ENCODE measurements at places on chromosomes 7 and 10.

GRCh38 chr7:101234636-101235035 is 3.0 kb downstream of the CLDN15 start:
- no peak for DNase-seq

DNA sequence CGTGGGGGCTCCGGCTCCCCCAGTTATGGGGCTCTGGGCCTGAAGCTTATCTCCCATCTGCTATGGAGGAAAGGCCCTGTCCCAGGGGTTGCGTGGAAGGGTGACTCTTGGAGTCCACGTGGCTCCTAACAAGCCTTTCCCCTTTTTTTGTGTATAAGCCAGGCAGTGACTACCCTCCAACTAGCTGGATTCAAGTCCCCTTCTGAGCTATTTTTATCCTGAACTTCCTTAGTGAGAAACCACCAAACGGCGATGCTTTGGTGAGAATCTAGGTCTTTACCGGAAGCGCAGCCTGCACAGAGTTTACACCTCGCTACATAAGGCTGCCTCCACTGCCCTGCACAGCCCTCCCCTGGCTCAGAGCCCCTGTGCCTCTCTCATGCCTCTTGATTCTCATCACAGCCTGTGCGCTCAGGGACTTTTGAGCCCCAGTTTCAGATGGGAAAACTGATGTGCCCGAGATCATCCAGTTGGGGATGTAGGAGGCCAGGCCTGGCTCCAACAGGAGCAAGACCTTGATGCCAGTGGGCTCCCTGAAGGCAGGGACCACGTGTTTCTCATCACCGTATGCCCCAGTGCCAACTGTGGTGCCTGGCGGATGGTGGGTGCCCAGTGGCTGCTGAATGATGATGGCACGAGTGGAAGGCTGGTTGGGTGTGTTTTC is 102.3 kb upstream of the PPIF start:
- peak; percentile 52 for DNase-seq

DNA sequence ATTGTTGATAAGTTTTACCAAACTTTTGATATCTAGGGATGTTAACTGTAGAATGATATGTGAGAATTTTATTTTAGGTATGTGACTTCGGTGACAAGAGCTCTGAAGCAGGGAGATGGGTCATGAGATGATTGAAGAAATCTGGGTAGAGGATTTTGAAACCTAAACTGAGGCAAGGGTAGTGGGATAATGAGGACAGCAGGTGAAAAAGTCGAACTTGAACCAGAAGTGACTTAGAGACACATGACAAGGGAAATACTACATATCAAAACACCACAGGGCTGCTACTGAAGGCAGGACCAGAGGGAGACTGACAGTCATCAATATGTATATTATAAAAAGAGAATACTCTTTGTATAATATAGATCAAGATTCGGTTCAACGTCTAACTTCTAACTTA is 113.2 kb downstream of the WDFY4 start:
- no peak for DNase-seq

DNA sequence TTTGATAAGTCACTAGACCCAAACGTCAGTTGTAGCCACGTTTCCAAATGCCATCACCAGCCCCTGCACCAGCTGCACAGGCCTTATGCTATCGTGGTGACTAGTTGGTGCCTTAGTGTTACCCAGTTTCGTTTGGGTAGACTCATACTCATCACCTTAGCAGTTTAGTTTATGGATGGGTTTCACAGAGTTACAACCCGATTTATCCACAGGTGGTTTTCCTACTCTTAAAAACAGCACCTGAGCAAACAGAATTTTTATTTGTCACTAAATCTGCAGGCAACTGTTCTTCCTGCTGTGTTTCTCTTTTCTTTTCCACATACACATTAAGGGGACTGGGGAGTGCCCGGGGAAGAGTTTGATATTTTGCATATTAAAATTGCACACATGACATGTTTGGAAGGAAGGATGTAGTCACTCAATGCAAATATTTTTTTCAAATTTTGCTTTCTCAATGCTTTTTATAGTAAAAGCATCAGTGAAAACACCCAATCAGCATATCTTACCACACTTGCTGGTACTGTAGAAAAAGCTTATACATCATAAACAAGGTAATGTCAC is 41.6 kb downstream of the PDSS1 start:
- no peak for DNase-seq

DNA sequence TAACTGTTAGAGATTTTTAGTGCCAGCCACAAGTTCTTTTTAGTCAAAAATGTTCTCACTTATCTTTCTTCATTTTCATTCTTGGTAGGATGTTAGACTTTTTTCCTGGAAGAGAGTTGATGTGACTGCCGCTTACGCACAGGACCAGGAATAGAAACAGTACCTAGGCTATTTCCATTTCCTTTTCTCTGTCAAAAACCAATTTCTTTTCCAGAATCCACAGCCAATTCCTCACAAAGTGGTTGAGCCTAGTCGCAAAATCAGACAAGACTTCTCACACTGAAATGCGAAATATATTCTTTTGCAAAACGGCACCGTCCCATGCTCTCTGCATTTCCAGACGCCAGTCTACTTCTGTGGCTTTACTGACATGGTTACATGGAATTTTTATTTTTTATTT is 394.2 kb downstream of the GALNT17 start:
- DNase-seq = no peak

GRCh38 chr10:652233-652632 is 37.2 kb downstream of the DIP2C start:
- no peak for DNase-seq

- no peak for DNase-seq
These were observed 43.2 kb downstream of the MCMBP start for GRCh38 chr10:119829429-119829828.

GRCh38 chr10:13834581-13835286 is 248.0 kb downstream of the PRPF18 start:
- no peak for DNase-seq

DNA sequence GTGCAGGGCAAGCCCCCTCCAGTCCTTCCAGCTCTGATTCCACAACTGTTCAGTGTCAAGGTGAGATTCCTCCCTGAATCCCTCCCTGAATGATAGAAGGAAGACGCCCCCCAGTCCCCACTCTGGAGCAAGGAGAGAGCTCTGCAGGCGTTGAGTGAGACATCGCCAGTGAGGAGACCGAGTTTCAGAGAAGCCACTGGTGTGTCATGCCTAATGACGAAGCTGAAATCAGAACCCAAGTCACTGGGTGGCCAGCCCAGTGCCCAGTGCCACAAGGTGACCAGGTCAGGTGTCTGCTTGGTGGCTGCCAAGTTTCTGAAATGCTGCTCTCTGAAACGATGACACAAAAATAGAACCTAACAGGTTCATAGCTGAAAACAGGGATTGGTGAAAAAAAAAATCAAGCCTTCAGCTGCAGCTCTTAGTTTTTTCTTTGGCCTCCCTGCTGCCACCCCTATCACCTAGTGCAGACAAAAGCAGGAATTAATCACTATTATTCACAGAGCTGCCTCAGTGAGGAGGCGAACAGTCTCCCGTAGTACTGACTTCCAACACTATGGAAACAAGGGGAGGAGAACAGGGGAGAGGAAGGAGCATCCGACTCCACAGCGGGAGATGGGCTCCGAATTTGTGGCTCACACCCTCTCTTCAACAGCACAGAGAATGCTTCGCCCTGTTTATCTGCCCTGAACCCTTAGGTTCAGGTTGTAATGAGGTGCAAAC is 153.5 kb downstream of the ARHGAP12 start:
- no peak for DNase-seq

DNA sequence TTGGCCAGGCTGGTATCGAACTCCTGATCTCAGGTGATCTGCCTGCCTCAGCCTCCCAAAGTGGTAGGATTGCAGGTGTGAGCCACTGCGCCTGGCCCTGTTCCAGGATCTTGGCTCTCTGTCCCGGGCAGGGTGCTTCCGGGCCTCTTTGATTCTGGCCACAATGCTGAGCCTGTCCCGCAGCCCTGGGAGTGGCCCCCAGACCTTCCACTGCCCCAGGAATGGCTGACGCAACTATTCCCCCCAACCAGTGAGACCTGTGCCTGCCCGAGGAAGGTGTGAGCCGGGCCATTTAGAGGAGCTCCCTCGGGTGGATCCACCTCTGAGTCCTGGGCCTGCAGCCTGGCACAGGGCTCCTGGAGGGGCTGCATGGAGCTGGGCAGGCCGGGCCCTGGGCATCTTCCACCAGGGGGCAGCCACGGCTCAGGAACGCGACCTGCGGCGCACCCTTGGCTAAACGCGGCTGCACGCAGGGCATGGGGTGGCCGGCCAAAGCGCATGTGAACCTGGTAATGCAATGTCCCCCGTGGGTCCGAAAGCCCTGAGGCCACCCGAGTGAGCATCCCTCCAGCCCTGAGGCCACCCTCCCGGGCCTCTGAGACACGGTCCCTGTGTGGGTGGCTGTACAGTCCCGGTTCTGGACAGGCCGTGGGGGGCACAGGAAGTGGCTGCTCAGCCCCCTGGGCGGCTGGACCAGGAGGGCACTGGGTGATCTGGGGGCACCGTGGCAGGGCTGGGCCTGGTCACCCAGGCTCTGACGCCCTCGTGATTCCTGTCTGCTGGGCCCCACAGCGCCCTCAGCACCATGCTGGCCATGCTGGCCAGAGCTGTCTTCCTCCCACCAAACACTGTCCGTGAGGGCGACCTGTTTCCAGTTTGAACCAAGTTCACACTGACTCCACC is 24.8 kb downstream of the GRIFIN start:
- DNase-seq = peak; percentile 86

DNA sequence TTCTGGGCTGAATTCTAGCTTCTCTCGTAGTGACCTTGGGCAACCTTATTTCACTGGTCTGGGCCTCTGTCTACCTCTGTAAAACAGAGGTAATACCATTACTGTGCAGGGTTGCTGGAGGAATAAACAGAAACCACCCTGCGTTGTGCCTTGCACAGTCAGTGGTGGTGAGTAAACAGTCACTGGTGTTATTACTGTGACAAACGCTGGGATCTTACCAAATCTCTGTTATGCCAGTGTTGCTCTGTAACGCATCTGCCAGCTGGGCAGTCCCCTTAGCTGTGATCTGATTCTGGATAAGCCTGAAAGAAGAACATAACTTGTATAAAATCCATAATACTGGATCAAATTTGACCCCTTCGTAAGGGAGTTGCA is 49.4 kb downstream of the NOD1 start:
- no peak for DNase-seq

- DNase-seq = no peak
These were observed 71.3 kb downstream of the TBXAS1 start for GRCh38 chr7:139900326-139900725.

DNA sequence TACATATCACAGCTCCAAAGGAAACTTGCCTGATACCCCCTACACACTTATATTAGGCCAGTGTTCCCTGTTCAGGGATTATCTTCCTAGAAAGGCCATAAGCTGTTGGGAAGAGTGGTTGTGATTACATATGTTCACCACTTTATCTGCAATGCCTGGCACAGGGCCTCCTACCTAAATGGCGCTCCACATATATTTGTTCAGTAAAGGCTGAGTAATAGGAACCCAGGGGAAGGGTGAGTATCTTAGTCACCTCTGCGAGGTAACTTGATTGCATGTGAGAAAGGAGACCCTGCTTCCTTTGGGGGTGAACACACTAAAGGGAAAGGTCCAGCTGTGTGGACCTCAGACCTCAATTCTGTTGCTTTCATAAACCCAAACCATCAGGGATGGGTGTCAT is 896.0 kb downstream of the LRMDA start:
- DNase-seq = no peak

GRCh38 chr7:11486271-11486670 is 345.7 kb downstream of the THSD7A start:
- DNase-seq = peak; percentile 7

DNA sequence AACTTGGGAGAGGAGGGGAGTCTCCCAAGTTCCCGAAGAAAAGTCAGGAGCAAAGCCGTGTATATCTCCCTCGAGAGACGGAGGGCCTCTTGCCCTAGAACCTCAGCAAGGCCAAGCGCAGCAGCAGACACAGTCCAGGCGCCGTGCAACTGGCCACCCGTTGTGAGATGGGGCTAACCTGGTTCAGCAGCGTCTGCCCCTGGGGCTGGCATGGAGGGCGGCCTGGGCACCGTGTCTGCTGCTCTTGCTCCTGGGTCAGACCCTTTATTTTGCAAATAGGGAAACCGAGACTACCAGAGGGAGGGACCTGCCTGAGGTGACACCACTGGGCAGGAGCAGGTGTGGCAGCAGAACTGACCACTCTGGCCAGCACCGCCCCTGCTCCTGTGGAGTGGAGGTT is 13.4 kb downstream of the ATP5MF start:
- no peak for DNase-seq

GRCh38 chr7:83468251-83468739 is 180.6 kb downstream of the SEMA3E start:
- peak; percentile 94 for DNase-seq
